ENCODE measurements at places on chromosomes 2 and 18.

- no peak for DNase-seq
Measured at GRCh38 chr2:9724565-9724964, 93.8 kb upstream of the YWHAQ start.

GRCh38 chr2:46276642-46277041, 20.6 kb upstream of the EPAS1 start:
- no peak for DNase-seq

DNA sequence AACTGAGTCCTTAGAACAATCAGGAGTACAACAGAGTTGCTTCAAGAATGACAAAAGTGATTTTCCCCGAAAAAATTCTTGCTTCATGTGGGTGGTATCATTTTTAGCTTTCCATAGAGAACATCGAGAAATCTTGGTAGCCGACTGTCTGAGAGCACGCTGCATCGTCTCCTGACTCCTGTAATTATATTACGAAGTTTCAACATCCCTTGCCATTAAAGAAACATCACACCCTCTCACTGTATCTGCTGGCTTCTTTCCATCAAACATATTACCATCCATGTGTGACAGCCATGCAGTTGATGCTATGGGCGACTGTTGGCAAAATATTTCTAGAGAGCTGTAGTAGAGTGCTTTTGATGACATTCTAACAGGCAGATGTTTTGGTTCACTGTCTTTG, 311.2 kb downstream of the CMPK2 start:
- no peak for DNase-seq

DNA sequence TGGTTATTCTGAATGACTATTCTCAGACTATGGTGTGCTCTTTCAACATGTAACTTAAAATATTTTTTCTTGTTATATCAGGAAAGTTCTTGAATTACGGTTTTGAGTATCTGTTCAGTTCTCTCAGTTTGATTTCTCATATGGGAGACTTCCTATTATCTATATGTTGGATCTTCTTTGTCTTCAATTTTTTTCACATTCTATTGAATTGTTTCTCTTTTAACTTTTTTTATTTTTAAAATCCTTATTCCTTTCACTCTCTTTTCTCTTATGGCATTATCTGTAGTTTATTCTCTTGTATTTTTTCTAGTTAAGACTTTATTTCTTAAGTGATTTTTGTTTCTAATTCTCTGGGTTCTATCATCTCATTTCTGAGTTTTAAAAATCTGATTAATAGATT, 252.8 kb upstream of the STON1 start:
- DNase-seq = no peak

DNA sequence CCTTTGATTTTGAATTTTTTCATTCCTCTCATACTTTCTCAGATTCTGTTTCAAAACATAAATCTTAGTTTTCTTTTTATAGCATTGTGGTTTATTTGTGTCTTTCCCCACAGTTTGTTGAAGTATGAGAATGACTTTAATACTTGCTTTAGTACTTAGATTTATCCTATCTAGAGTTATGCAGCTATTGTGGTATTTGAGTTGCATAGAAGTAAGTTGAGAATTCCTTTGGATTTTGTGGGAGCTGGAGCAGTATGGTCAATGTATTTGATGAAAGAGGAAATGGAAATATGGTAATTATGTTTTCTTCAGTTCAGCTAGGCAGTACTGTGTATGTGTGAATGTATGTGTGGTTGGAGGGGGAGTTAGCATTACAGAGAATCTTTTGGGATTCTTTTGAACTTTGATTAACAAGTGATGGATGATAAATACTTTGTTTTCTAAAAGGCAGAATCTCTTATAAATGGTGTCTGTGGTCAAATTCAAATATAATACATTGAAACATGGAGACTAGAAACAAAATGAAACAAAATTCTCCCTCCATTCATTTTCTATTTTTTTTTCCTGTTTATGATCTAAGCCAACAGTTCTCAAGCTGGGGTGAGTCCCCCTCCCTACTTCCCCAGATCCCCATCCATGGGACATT, 3.0 kb downstream of the ACVR2A start:
- no peak for DNase-seq

GRCh38 chr2:141199711-141200110, 931.1 kb downstream of the LRP1B start:
- DNase-seq = no peak

DNA sequence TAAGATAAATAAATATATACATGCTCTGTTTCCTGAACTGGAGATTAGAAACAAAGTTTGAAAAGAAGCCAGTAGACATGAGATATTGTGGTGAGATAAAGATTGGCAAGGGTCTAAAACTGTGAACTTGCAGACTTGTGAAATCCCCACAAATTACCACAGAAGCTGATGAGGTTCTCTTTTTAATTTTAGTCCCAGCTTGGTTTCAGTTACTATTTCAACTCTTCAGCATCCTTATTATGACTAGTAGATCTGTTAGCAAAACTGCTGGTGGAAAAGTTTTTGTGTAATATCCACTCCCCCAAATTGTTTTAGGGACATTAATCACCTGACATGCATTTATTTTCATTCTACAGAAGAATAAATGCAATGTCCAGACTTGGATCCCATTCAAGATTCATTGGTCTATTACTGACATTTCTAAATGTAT, 20.8 kb downstream of the RASGRP3 start:
- DNase-seq = no peak

- no peak for DNase-seq
Measured at GRCh38 chr2:97749581-97749980, 36.2 kb downstream of the ZAP70 start.

DNA sequence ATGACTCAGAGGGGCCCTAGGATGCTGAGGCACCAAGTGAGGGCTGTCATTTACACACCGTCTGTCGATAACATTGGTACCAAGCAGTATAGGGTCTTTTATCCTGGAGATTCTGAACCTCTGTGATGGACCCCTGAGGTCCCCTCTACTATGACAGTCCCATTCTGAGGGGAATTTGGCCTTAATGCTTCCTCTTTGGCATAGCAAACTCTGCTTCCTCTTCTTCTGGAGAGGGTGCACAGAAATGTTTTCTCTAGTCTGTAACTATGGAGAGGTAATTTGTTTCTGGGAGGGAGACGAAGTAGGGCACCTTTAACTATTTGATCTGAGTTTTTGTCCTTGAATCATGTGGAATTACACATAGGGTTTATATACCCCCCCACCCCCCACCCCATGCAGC, 44.8 kb downstream of the INPP4A start:
- no peak for DNase-seq

GRCh38 chr2:52145005-52145404, 1113.1 kb upstream of the NRXN1 start:
- no peak for DNase-seq

DNA sequence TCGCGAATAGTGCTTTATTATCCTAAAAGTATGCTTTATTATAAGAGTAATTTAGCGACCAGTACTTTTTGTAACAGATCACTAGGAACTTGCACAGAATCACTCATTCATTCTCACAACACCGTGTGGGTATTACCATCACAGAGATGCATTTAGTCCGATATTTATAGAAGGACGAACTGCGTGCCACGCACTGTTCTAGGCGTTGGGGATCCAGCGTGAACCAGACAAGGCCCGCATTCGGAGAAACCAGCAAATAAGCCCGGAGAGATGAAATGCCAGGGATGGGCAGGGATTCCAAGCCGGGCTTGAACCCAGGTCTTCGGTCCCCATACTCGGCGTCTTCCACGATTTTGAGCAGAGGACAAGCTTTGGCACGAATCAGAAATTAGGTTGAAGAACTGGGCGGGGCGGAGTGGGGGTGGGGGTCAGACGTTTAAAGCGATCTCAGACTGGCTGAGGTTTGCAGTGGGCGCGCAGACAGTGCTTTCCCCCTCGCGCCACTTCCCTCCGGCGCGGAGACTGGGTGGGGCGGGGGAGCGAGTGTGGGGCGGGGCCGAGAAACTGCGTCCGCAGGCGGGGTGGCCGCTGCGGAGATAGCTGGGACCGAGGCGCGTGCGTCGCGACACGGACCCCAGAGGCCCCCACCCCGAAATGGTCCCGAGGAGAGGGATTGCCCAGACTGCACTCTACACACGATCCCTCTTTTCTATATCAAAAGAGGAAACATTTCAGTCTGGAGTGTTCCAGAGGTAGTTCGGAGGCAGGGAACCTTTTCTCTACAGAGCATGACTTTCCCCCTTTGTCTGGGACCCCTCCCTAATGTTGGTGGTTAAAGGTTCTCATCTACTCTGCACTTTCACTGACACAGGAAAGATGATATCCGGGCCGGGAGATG, 1.1 kb upstream of the CXCR4 start:
- DNase-seq = peak; percentile 81

DNA sequence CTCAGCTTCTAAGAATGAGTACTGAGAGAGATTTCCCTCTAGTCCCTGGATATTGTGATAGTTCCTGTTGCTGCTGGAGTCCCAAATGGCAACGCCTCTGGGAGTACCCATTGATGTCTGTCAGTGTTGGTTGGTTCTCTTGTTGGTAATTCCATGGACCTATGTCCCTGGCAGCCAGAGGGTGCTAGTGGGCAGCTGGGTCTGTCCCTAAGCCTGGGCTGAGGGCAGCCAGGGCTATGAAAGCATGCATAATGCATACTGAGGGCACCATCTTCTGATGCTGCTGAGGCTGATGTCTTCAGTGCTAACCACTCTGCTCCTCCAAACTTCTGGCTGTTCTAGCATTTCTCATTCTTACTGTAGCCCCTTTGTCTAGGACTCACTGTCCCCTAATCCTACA, 35.9 kb downstream of the NABP1 start:
- no peak for DNase-seq

- no peak for DNase-seq
Measured at GRCh38 chr2:42754021-42754775, 9.7 kb downstream of the OXER1 start.

DNA sequence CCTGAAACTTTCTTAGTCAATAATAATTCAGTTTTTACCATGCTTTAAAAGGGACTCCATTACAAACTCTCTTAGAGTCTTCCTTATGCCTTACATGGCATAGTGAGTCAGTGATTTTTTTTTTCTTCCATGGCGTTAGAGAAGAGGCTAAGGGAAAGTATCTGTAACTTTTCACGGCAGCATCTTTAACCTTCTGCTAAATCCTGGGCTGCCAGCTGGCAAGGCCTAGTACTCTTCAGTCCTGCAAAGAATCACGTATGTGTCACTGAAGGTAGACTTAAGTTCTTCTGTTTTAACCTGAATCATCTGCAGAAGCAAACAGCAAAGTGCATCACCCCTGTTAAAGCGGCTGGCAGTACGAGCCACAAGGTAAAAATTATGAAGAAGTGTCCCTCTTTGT, 286.3 kb upstream of the FN1 start:
- no peak for DNase-seq

DNA sequence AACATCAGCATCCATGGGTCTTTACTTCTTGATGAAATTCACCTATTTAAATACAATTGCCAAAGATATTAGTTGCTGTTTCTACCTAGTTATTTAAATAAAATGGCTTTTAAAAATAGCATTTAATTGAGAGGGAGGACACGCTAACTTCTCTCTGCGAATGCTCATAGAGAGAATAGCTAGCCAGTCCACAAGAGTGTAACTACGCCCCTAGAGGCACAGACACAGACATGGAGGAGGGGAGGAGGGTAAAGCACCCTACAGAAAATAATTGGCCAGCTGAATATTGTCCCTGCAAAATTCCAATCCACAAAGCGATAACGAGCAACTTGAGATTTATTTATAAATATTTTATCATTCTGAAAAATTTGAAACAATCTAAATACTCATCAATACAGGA, 97.0 kb upstream of the PAPOLG start:
- no peak for DNase-seq

DNA sequence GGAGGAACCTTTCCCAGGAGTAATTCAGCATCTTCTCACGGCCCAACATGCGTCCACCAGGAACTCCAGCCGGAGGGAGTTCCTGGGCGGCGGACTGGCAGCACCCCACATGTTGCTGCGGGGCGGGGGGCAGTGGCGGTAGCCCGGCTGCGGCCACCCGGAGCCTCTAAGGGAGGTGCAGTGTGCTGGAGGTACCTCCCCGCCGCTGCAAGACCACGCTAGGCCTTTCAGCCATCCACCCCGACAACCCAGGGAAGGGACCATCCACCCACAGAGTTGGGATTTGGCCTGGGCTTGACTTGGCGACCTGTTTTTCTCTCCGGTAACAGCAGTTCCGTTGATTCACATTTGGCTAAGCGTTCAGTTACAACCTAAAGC, 625 bp downstream of the LYPD6 start:
- DNase-seq = no peak

DNA sequence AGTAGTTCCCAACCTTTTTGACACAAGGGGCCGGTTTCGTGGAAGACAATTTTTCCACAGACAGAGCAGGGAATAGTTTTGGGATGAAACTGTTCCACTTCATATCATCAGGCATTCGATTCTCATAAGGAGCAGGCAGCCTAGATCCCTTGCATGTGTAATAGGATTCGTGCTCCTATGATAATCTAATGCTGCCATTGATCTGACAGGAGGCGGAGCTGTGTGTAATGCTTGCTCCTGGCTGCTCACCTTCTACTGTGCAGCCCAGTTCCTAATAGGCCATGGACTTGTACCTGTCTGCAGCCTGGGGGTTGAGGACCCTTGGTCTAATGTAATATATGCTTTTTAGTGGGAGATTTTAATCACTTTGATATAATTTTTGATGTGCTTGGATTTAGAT, 188.7 kb upstream of the KLHL14 start:
- DNase-seq = no peak

DNA sequence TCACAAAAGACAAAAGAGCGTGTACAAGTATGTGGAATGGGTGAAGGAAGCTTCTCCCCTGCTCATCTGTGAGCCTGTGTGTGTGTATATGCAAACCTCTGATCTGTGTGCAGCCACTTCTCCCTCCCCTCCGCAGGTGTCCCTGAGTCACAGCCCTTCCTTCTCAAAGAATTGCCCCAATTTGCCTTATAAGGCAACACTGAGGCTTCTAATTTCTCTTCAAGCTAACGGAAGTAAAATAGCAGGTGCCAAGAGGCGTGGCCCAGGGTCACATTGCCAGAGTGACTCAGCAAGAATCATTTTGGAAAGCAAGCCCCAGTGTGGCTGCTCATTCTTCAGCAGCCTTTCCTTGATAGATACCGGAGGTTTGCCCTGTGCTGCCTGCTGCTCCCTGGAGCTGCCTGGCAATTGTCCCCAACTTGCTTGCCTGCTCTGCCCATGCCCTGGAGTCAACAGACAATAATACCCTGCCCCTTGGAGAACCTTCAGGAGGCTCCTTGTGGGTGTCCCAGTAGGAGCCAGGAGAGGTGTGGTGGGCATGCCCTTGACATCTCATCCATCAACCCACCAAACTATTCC, 37.3 kb upstream of the BMP10 start:
- peak; percentile 77 for DNase-seq

DNA sequence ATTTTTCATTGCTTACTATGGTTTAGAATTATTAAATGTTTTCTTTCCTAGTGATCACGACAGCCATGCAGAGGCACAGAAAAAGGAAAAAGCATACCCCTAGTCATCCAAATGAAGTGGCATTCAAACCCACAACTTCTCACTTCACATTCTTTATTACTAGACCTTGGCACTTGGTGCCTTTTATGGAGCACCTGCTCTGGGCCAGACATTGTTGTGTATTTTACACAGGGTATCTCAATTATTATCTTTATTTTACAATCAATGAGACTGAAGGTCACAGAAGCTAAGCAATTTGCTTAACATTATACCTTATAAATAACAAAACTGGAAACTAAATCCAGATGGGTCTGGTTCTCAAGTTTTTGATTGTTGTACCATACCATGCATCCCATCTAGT, 235.3 kb downstream of the LRATD1 start:
- no peak for DNase-seq

Measured in Right ventricle myocardium inferior (tissue), 1 donor.